ENCODE measurements at places on chromosomes 13 and 19.

GRCh38 chr13:107736731-107737130 is 478.6 kb downstream of the LIG4 start:
- DNase-seq: no peak

- DNase-seq: no peak
Measured at GRCh38 chr19:56348289-56348877, 33.7 kb upstream of the ZSCAN5A start.

DNA sequence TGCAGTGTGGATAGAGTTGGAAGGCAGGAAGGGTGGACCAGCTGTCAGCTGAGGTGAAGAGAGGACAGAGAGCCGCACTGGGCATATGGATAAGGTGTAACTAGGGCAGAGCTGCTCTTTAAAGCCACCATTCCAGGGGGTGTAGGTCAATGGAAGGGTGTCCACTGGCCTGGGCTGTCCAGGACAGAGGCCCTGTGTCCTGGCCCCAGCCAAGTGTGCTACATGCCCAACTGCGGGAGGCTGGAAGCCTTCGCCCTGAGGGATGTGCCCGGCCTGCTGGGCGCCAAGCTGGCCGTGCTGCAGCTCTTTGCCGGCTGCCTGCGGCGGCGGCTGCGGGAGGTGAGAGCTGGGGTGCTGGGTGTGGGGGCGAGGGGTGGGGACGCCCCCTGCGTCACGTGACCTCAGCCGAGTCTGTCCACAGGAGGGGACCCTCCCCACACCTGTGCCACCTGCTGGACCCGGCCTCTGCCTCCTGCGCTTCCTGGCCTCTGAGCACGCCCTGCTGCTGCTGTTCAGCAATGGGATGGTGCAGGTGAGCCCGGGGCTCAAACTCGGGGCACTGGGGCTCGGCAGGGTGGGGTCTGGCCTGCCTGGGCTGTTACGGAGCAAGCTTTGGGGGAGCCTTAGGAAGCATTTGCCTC is 9.8 kb downstream of the PLK5 start:
- DNase-seq: no peak

DNA sequence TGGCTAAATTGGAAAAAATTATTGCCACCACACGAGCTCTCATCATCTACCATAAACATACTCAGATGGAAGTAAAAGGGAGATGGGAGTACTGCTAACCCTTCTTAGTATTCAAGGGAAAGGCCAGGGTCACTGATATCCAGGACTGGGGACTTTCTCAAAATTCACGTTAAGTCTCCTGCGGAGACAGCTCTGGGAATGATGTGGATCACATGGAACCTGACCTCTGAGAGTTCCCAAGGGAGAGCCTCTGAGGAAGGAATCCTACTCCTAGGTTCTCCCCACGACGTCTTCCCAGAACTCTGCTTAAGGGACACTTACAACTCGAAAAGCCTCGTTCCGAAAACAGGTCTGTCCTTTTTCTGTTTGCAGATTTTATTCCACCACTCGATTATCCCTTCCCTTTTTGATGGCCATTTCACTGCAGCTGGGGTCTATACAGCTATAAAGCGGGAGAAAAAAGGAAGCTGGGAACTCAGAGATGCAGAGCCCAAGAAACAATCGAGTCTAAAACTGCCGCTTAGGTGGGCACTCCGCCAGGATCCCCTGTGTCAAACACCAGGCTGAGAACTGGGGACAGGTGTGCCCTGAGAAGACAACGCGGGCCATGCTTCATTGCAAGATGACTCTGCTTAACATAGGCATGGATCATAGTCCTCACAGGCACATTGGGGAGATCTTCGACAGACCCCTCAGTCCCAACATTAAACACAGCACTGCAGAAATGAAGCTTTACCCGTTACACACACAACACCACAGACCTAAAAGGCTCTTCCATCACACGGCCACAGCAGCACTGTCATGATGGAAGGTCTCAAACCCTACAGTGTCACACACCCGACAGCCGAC is 823 bp upstream of the ZNF567 start:
- DNase-seq: no peak

DNA sequence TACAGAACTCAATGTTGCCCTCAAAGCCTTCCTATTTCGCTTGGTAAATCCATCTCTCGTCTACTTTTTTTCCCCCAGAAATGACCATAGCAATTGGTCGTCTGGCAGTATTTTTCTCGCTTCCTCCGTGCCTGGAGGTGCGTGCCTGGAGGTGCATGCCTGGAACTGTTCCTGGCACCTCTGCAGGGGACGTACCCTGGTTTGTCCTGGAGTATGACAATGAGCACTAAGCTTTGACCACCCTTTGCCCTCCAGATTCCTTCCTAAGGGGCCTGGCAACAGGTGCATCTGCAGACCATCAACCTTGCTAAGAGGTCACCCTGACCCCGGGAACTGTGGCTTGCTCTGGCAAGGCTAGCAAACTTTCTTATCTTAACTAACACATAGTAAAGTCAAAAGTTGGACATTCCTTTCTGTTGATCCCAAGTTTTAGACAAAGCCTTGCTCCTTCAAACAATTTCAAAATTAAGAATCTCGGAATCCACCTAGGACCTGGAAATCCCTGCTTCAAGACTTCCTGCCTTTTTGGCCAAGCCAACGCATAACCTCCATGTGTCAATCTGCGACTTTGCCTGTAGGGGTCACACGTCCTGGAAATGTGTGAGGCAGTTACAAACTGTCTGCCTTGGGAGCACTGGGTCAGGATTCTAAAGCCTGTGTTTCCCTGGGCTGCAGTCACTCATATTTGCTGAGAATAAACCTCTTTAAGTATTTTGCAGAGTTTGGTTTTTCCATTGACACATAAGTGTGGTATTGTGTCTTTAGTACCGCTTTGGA is 28.8 kb upstream of the TUBGCP3 start:
- no peak for DNase-seq

- no peak for DNase-seq
Measured at GRCh38 chr13:113915012-113915763, 51.3 kb upstream of the GAS6 start.

DNA sequence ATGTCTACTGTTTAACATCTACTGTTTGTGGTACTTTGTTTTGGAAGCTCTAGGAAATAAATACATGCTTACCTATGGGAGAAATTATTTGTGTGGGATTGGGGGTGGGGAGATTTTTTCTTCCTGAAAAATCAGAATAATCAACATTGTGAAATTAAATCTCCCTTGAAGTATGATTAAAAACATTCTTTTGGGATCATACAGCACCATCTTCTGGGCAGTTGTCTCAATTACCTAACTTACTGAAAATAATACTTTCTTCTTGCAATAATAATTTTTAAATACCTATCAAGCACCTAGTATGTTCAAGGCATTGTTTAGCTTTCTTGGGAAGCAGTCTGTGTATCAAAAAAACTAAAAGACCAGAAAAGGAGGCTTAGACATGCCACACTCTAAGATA is 576.5 kb upstream of the ARGLU1 start:
- no peak for DNase-seq

GRCh38 chr13:41503356-41503755 is 46.0 kb downstream of the RGCC start:
- no peak for DNase-seq

- no peak for DNase-seq
Measured at GRCh38 chr19:38352611-38353010, 17.0 kb downstream of the CATSPERG start.

DNA sequence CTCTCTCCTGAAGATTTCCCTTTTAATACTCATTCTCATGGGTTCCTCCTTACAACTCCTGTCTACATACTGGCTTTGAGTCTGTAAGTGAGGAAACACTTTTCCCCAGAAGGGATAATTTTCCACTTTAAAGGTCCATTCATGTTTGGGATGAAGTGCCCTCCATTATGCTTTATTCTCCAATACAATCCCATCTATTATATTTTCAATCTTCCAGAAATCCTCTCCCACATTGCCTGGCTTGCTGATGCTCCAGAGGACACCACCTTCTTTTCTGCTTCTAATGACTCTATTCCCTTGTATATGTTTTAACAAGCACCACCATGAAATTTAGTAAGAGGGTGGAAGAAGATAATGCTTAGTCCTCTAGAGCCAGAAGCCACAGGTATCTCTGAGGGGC is 92.7 kb upstream of the NBEA start:
- no peak for DNase-seq

- no peak for DNase-seq
Measured at GRCh38 chr19:19204181-19204580, 967 bp upstream of the NR2C2AP start.

- DNase-seq: no peak
Measured at GRCh38 chr13:89701913-89702312, 1645.6 kb upstream of the MIR17HG start.
